ENCODE measurements at places on chromosomes 3 and 15.

GRCh38 chr3:14458434-14459275, 56.2 kb downstream of the SLC6A6 start:
- no peak for DNase-seq

DNA sequence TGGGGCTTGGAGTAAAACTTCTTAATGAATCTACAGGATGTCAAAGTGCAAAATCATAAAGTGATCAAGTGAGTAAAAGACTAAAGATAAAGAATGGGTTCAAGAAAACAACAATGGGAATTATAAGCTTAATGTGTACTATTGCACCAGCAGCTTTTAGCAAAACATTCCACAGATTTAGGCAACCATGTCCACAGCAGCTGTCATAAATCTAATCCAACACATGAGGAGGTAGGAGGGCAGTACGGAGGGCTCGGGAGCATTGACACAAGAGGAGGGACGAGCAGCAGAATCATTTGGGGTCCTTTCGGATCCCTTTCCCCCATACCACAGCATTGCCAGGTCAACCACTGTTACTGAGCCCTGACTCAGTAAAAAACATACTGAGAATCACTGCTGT, 464.3 kb upstream of the WNT5A start:
- DNase-seq = no peak

GRCh38 chr3:11705049-11705448, 61.3 kb upstream of the VGLL4 start:
- DNase-seq = no peak

- no peak for DNase-seq
These were observed 115.6 kb downstream of the RFX7 start for GRCh38 chr15:56128081-56128480.

DNA sequence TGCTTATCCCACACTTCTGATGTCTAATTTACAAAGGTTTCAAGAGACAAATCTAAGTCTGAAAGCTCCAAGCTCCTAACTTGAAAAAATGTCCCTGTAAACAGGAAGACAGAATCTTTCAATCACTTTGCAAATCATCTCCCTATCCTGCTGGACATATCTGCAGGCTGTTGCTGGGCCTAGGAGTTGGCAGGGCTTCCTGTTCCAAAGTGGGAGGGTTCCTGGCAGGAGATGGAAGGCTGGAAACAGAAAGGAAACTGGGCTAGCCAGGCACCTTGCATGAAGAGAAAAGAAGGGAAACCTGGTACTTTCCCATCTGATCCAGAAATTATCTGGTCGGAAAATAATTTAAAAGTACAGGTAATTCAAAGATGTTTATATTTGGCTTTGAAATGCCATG, 227.3 kb upstream of the IL12A start:
- no peak for DNase-seq

- no peak for DNase-seq
These were observed 638.2 kb upstream of the NAALADL2 start for GRCh38 chr3:174220775-174221554.

GRCh38 chr3:161560008-161560637, 63.5 kb downstream of the OTOL1 start:
- no peak for DNase-seq

- DNase-seq = no peak
These were observed 6.1 kb downstream of the RNU5B-1 start for GRCh38 chr15:65310431-65311137.

- peak; percentile 67 for DNase-seq
These were observed 3.2 kb downstream of the ANP32A start for GRCh38 chr15:68817304-68818065.

- no peak for DNase-seq
These were observed 47.3 kb upstream of the LRRC58 start for GRCh38 chr3:120396469-120396868.

- peak; percentile 73 for DNase-seq
These were observed at the start of gene SLC25A38 for GRCh38 chr3:39383045-39383880. Gene SLC25A38, plus strand, starts transcription at chr3:39383370. Its CDS starts 355 bp downstream, at chr3:39383725.

DNA sequence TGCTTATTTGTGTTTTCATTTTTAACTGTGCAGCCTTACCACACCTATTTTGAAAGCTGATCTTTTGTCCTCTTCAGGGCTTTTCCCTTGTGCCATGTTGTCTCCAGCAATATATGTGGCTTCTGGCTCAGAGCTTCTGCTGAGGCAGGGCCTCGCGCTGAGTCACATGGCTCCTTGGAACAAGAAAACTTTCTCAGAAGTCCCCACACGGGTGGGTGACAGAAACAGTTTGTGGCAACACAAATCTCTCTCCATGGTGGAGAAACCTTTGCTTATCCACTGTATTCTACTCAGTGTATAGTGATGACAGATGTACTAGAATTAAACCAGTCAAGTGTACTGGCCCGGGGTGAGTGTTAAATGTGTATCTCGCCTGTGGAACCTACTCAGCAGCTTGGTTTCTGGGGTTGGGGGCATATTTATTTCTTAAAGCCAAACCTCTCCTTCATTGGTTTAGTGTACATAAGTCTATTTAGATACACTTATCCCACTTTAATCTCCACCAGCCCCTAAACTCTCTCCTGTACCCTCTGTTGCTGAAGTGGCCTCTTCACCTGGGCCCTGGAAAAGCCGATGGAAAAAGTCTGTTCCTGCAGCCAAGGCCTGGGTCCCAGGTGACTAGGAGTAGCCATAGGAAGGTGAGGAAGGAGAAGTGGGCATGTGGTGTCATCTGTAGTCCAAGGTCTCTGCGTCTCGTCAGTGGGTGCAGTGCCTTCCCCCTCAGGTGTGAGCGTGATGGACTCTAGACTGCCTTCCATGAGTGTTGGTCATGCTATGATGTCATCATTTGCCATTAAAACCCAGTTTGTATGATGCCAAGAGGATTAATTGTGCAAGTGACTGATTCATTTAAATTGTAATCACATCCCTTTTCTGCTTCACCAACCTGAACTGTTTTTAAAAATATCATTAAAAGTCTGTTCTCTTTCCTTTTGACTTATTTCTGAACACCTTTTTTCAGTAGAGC, 3.2 kb upstream of the FBXL22 start:
- no peak for DNase-seq

DNA sequence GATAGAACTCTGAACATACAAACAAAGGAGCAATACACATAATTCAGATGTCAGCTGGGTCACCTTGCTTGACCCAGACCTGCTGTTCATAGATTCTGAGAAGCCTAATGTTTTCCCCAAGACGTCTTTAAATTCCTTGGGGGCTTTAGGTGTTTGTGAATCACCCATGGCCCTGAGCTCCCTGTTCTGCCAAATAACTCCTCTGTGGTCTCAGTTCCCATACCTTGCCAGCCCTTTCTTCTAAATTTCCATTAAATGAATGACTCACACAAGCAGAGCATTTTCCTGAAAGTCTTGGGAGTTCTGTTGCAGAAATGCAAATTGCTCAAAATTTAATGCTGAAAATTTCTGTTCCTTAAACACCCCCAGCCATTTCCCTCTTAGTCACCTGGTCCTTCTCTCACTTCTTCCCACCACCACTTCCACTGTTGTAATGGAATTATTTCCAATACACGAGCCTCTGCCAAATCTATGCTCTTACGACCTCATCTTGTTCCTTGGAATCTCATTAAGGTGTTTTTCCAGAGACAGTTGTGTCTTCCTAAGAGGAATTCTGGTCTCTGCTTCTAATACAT, 33.4 kb upstream of the PSMD6 start:
- DNase-seq = no peak
